ENCODE measurements at places on chromosomes 5 and 9. TPM values are rescaled to one million over a fixed set of nuclear protein-coding genes. Genes with fewer than 3 reads are reported as not detected.

DNA sequence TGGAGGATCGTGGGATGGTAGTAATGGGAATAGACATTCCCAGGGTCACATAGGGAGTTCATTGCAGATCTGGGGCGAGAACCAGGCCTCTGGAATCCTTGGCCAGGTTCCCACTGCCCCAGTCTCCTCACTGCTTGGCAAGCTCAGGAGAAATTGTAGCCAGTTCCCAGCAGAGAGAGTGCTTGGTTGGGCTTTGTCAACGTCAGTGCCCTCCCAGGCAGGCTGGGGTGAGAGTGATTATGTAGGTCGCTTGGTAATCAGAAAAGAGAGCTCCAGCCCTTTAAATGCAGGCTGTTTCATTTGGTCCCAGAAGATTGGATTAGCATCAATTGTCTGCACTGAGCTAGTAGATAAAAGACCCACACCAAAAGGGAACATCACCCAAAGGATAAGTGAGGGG is 51.8 kb upstream of the GALNT10 start:
- no peaks in the 10 kb centered on the region for H3K27me3 ChIP-seq
- DNase-seq: no peak
- H3K4me3 ChIP-seq: no peak overlapping the region
- H3K4me1 ChIP-seq: no peaks in the 10 kb centered on the region

- H3K27ac ChIP-seq: no peak overlapping the region
- no peaks in the 10 kb centered on the region for H3K27me3 ChIP-seq
- no peaks in the 10 kb centered on the region for H3K36me3 ChIP-seq
Measured at GRCh38 chr5:142527664-142528295, 158.1 kb downstream of the FGF1 start.

DNA sequence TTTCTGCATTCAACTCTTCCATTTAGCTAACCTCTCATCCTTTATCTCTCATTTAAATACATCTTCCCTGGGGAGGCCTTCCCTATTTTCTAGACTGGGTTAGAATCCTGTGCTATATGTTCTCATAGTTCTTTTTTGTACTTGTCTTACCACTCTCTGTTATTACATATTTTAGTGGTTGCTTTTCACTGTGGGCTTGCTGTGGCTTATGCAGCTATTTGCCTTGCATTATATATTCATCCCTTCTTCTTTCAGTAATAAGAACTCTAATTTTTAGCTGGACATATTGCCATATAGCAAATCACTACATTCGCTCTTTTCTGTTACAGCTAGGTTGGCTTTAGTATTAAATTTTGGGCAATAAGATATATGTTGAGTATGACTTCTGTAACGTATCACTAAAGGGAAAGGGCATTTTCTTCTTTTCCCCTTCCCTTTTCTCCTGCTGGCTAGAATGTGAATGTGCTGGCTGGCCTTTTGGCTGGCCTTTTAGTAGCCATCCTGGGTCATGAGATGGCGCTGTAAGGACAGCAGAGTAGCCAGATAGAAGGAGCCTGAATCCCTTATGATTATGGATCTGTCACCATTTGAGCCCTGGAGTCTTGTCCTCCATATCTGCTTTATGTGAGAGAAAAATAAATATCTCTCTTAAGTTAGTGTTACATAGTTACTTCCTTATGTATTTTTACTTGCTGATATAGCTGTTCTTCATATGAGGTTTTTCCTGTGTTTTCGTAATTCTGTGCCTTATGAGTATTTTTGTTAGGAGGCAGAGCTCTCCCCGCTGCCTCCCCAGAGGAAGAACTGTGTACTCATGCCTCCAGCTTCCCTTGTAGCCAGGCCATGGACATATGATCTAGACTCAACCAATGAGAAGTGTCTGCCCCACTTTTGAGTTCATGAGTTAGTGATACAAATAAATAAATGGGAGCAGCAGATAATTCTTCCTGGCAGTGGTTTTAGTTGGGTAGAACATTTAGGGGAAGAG is 65.8 kb downstream of the NDUFAF2 start:
- H3K27me3 ChIP-seq: no peaks in the 10 kb centered on the region
- DNase-seq: no peak
- H3K36me3 ChIP-seq: peaks cover 3% of the 10 kb centered on the region
- no peaks in the 10 kb centered on the region for H3K4me1 ChIP-seq
- H3K27ac ChIP-seq: no peak overlapping the region

DNA sequence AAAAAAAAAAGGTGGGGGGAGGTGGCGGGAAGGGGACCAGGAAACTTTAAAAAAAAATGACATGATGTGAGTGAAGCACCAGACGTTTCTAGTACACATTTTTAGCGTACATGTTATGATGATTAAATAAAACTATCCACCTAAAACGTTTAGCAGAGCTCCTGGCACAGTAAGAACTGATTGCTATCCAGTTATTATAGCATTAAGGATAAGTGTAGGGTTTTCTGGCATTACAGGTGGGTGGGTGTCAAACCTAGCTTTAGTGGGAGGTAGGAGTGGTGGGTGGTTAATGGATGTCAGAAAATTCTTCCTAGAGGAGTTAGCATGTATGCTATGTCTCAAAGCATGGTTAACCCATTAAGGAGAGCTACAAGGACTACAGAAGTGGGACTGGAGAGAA is 2329.5 kb downstream of the MAT2B start:
- no peak overlapping the region for H3K27ac ChIP-seq
- H3K4me1 ChIP-seq: no peaks in the 10 kb centered on the region

- H3K36me3 ChIP-seq: no peaks in the 10 kb centered on the region
- DNase-seq: peak; percentile 75
- H3K27ac ChIP-seq: no peak overlapping the region
- no peaks in the 10 kb centered on the region for H3K4me1 ChIP-seq
Measured at GRCh38 chr5:1414311-1415058, 30.8 kb downstream of the SLC6A3 start.

DNA sequence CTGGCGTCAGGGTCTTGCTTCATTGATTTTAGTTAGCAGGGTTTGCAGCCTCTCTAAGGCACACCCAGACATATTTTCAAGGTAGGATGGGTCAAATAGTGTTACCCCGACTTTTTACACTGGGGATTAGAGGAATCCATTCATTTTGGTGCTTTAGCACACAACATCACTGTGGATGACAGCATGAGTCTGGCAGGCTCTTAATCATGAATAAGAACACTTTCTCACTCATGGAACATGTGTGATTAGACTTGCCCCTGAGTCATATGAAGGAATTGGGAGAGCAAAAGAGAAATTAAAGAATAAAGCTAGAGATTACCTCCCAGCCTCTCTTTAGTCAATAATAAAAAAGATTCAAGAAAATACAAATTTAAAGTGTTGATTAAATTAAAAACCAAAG is 175.6 kb downstream of the SEMA5A start:
- H3K36me3 ChIP-seq: no peaks in the 10 kb centered on the region
- DNase-seq: no peak
- H3K27me3 ChIP-seq: no peaks in the 10 kb centered on the region

DNA sequence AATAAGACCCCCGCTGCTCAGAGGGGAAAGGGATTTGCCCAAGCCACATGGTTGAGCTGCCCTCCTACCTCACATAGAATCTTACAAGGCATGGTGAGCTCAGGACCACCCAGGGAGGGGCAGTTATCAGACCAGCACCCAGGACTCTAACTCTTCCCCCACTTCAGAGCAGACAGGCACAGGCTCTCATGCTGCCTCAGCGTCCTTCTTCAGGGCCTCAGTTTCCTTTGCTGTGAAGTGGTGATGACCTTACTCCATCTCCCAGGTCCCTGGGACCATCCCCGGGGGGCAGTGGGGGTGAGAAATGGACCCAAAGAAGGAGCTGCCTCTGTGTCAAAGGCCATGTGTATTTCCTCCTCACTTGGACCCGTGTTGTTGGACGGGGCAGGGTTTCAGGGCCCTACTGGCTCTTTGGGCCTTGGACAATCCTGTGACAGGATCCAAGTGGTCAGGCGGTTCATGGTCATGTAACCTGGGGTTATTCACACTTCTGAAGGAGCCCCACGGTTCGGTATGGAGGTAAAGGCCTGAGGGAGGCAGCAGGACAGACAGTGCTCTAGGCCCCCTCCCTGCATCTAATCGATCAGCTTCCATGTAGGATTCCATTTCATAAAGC is 31.7 kb upstream of the CSF1R start:
- peaks cover 76% of the 10 kb centered on the region for H3K36me3 ChIP-seq
- DNase-seq: no peak

DNA sequence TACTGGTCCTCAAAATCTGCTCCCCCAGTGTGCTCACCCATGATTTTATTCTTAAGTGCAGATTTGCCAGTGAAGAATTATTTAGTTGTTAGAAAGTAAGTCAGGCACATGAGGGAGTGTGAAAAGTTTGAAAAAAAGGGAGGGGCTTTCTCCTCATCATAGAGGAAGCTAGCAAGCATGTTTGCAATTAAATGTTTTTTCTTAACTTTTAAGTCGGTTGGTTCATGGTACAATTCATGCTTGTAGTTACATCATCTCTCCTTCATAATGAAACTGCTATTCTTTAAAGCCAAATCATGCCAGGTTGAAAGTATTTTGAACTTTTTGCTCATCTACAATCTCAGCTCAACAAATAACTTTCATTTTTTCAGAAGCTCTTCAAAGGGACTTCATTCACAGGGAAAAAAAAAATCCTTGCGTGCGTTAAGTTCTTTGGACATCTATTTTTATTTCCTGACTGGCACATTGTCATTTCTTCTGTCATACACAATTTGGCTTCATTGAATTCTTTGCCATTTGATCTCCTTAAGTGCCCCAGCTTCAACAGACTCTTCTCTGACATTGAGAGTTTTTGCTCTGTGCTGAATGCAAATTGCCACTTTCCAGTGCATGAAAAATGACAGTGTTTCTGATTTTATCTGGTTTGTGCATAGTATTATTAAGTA is 456.9 kb downstream of the TMEM232 start:
- no peaks in the 10 kb centered on the region for H3K27me3 ChIP-seq
- H3K4me1 ChIP-seq: no peaks in the 10 kb centered on the region
- no peak for DNase-seq
- no peak overlapping the region for H3K4me3 ChIP-seq

GRCh38 chr5:139131062-139131461 is 67.1 kb downstream of the SIL1 start:
- H3K4me1 ChIP-seq: no peaks in the 10 kb centered on the region
- no peak for DNase-seq
- no peaks in the 10 kb centered on the region for H3K27me3 ChIP-seq
- H3K27ac ChIP-seq: no peak overlapping the region

DNA sequence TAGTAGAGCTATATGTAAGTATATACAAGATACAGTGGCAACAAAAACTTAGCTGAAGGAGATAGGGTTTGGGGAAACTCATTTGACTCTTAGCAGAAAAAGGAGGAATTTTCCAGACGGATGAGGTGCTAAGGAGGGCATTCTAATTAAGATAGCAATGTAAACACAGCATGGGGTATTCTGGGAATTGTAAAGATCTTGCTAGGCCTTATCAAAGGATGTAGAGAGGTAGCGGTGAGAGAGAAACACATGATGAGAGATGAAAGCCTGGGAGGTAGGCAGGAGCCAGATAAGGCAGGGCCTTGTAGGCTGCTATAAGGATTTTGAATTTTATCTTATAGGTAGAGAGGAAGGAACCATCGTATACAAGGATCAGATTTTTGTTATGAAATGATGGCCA is 106.6 kb upstream of the KCNN2 start:
- H3K27me3 ChIP-seq: no peaks in the 10 kb centered on the region
- H3K4me3 ChIP-seq: no peak overlapping the region
- no peak overlapping the region for H3K27ac ChIP-seq
- no peak for DNase-seq
- H3K4me1 ChIP-seq: no peaks in the 10 kb centered on the region
- H3K36me3 ChIP-seq: no peaks in the 10 kb centered on the region

DNA sequence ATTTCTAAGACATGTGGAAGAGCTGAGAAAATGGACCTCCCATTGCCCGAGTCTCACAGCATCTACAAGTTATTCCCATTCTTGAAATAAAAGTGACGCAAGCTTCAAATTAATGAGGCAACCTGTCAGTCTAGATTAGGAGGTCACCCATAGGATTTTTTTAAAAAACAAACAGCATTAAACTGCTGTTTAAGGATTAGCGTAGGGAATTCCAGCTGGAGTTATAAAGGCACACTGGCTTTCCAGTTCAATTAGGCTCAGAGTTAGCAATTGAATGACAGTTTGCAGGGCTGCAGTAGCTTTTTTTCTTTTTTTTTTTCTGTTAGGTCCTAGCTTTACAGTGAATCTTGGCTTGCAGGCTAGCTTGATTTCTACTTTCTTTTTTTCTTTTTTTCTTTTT is 16.2 kb downstream of the PRKACG start:
- no peaks in the 10 kb centered on the region for H3K36me3 ChIP-seq
- H3K4me1 ChIP-seq: no peaks in the 10 kb centered on the region
- DNase-seq: no peak
- H3K27me3 ChIP-seq: peaks cover 46% of the 10 kb centered on the region
- H3K4me3 ChIP-seq: no peak overlapping the region
- H3K27ac ChIP-seq: no peak overlapping the region

DNA sequence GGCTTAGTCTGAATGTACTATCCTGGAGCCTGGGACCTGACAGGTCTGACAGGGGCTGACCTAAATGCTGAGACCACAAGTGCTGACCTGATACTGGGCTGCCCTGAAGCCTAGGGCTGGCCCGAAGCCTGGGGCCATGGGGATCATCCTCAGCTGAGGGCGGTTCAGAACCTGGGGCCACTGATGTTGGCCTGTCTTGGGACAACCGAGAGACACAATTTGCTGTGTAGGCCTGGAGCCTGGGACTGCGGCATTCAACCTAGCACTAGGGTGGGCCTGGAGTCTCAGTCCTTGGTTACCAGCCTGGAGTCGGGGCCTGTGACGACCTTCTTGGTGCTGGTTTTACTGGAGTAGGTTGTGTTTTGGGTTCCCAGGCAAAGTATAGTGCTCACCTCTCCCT is 46.3 kb downstream of the SRFBP1 start:
- H3K27me3 ChIP-seq: no peaks in the 10 kb centered on the region
- H3K36me3 ChIP-seq: peaks cover 8% of the 10 kb centered on the region
- H3K4me3 ChIP-seq: no peak overlapping the region
- H3K27ac ChIP-seq: no peak overlapping the region
- DNase-seq: no peak
- peaks cover 7% of the 10 kb centered on the region for H3K4me1 ChIP-seq

DNA sequence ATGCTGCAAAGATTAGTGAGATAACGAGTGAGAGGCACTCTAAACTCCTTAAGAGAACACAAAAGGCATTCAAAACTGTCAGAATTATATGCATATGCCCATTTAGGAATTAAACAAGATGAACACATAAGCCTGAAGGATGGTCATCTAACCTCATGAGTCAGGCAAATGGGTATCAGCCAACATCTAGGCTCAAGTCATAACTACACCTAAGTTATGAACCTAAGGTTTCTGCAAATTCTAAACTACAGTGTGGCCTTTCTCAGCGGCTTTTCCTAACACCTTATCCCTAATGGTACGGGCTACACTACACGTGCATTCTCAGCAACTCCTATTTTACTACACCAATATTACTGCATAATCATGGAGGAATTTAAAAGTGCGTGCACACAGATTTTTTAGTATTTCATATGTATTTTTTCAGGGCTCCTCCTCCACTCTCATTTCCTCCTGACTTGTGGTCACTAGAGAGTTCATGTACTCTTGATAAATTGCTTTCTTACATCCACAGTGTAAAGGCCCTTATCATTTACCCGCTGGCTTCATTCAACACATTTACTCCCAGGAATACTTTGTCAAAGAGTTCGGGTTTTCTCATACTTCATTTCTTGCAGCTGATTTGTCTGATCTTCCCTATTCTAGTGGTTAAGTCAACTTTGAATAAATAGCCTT is 316.5 kb downstream of the BNC2 start:
- peaks cover 25% of the 10 kb centered on the region for H3K36me3 ChIP-seq
- no peak overlapping the region for H3K4me3 ChIP-seq
- H3K4me1 ChIP-seq: no peaks in the 10 kb centered on the region
- no peak for DNase-seq

Gene GLRA1
- polyA plus RNA-seq: not detected

Gene PHF19
- 24.5 TPM for polyA plus RNA-seq

Gene RICTOR
- 1.6 TPM for polyA plus RNA-seq

All from SK-N-SH (cell line).